GM12878 (cell line): ENCODE measurements at places on chromosomes 2 and 18.

DNA sequence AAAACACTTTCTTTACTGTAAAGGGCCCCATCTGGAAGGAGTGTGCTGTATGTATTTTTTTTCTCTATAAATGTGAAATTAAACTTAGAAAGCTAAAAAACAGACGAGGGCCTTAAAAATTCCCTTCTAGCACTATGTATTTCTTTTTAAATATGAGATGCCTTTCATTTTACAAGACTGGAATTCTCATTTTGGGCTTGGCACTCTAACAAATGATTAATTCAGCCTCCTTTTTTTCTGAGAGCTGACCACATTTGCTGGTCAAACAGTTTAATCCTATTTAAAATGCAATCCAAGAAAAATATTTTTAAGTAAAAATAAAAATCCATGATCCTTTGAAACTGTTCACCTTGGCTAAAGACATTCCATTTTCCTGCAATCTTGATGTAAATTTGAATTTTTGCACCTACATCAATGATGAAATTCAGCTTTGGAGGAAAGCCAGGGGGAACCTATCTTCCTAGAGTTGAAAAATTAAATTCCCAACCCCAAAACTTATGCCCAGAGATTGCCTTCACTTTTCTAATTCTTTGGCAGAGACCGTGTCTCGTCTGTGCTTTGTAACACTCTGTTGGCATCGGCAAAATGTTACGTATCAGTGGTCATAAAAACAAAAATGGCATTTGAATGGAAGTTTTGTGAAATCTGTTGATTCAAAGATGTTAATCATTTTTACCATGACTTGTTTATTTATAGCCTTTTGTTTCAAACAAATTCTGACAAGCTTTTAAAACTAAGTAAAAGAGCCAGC is 284.5 kb downstream of the ZNF521 start:
- H3K4me1 ChIP-seq = no peaks in the 10 kb centered on the region
- H3K4me3 ChIP-seq = no peak overlapping the region
- H3K27ac ChIP-seq = no peak overlapping the region
- H3K36me3 ChIP-seq = no peaks in the 10 kb centered on the region

DNA sequence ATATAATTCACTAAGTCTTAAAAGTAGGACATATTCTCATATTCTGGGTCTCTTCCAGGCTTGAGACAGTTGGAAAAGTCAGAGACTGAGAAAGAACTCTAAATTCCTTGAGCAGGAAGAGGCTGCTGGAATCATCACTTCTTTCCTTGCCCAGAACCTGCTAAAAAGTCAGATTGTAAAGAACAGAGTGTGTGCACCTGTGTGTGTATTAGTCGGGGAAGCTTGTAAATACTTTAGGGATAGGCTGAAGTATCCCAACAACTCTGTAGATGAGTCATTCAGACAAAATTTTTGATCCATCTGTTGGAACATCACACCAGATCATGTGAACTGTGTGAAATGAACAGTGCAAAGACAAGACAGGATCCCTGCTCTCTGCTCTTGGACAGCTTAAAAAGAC is 16.1 kb downstream of the GAREM1 start:
- no peaks in the 10 kb centered on the region for H3K4me1 ChIP-seq
- no peak for DNase-seq
- no peaks in the 10 kb centered on the region; the same call in 1 of the 2 replicates for H3K27me3 ChIP-seq
- no peak overlapping the region for H3K27ac ChIP-seq
- no peak overlapping the region for H3K4me3 ChIP-seq

DNA sequence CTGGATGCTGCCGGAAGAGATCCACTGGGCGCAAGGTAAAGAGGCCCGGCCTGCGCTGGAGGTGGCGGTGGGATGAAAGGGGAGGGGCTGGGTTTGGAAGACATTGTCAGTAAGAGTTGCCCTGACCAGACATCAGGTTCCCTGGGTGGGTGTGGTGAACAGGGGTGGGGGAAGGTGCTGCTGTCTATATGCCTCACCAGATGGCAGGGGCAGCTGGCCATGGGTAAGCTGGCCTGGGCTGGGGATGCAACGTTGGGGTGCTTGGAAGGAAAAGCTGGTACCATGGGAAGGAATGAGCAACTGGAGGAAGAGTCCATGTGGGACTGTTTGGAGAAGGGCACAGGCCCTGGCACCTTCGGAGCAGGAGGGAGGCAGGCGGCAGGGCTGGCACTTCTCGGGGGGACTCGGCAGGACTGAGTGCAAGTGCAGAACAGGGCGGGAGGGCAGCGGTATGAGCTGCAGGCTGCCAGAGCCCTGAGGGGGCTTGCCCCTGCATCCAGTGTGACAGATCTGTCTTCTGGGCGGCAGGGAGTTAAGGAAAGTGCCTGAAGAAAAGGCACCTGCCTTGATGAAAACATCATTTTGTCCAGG is 146.4 kb downstream of the DYSF start:
- H3K36me3 ChIP-seq = no peaks in the 10 kb centered on the region
- no peaks in the 10 kb centered on the region; the same call in none of the 2 replicates for H3K27me3 ChIP-seq
- peaks cover 4% of the 10 kb centered on the region for H3K4me1 ChIP-seq
- H3K4me3 ChIP-seq = no peak overlapping the region
- H3K27ac ChIP-seq = no peak overlapping the region

DNA sequence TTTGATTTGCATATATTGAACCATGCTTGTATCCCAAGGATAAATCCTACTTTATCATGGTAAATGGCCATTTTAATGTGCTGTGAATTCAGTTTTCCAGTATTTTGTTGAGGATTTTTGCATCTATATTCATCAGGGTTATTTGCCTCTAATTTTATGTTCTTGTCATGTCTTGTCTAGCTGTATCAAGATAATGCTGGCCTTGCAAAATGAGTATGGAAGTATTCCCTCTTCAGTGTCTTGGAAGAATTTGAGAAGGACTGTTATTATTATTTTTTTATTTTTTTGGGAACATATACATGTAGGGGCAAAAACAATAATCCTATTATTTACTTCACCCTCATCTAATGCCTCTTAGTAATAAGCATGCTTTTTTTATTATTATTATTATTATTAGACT is 398.0 kb upstream of the KCNH7 start:
- H3K27me3 ChIP-seq = no peaks in the 10 kb centered on the region
- DNase-seq = no peak
- no peaks in the 10 kb centered on the region for H3K4me1 ChIP-seq
- no peaks in the 10 kb centered on the region for H3K36me3 ChIP-seq

GRCh38 chr18:2002151-2002550 is 569.2 kb downstream of the METTL4 start:
- no peaks in the 10 kb centered on the region for H3K27me3 ChIP-seq
- DNase-seq = no peak
- no peaks in the 10 kb centered on the region for H3K36me3 ChIP-seq
- H3K4me3 ChIP-seq = no peak overlapping the region
- no peak overlapping the region for H3K27ac ChIP-seq

GRCh38 chr18:37175727-37176620 is 347.0 kb downstream of the KIAA1328 start:
- DNase-seq = no peak
- H3K27me3 ChIP-seq = no peaks in the 10 kb centered on the region
- no peaks in the 10 kb centered on the region for H3K36me3 ChIP-seq
- no peak overlapping the region for H3K4me3 ChIP-seq

GRCh38 chr18:8554354-8554753 is 54.9 kb upstream of the RAB12 start:
- no peak for DNase-seq
- H3K27me3 ChIP-seq = no peaks in the 10 kb centered on the region
- H3K27ac ChIP-seq = no peak overlapping the region

- no peak for DNase-seq
- H3K4me3 ChIP-seq = no peak overlapping the region
- peaks cover 15% of the 10 kb centered on the region for H3K4me1 ChIP-seq
- H3K36me3 ChIP-seq = no peaks in the 10 kb centered on the region; the same call in 1 of the 2 replicates
- no peaks in the 10 kb centered on the region for H3K27me3 ChIP-seq
These were observed 2.7 kb downstream of the PER2 start for GRCh38 chr2:238285653-238286082.

DNA sequence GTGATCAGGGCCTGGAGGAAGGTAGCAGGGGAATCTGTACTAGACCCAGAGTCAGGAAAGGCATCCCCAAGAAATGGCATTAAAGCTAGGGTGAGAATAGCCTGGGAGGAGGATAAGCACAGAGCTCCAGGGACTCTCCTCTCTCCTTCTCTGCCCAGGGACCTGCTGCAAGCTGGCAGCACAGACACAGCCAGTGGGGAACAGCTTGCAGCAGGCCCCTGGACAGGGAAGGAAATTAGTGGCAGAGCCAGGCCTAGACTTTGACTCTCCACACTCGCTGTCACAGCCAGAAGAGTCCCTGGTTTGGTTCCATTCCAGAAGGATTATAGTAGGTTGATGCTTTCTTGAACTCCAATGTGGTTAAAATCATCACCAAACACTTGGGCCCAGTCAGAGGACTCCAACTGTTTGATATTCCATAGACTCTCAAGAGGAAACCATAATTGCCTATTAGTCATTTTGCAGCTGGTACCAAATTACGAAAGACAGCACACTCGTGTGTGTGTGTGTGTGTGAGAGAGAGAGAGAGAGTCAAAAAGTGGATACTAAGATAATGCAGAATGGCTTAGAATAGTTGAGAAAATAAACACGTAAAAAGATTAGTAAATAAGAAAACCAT is 95.5 kb upstream of the ATP8B1 start:
- no peaks in the 10 kb centered on the region for H3K4me1 ChIP-seq
- no peaks in the 10 kb centered on the region for H3K36me3 ChIP-seq
- no peaks in the 10 kb centered on the region for H3K27me3 ChIP-seq
- H3K4me3 ChIP-seq = no peak overlapping the region
- DNase-seq = no peak
- no peak overlapping the region for H3K27ac ChIP-seq

DNA sequence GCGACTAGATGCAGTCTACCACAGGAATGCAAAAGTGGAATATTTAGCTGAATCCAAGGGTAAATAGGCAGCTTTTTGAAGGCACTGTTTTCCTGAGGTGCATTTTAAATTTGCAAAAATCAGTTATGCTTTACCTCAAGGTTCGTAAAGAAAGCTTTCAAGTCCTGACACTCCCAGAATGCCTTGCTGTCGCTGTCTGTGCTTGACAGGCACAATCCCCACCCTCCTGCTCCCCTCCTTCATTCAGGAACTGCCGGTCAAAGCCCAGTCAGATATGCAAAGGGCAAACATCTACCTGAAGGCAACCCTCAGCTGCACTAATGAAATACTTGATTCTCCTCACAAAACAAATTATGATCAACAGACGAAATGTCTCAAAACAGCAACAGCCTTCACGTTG is 97.4 kb upstream of the DDX18 start:
- no peak overlapping the region for H3K4me3 ChIP-seq
- H3K4me1 ChIP-seq = no peaks in the 10 kb centered on the region; the same call in 1 of the 2 replicates
- H3K27me3 ChIP-seq = no peaks in the 10 kb centered on the region
- no peaks in the 10 kb centered on the region for H3K36me3 ChIP-seq

GRCh38 chr2:231597014-231597611 is 4.4 kb downstream of the TEX44 start:
- peak; percentile 83 for DNase-seq
- H3K27me3 ChIP-seq = no peaks in the 10 kb centered on the region
- peaks cover 24% of the 10 kb centered on the region for H3K4me1 ChIP-seq
- H3K36me3 ChIP-seq = no peaks in the 10 kb centered on the region

GRCh38 chr2:241855245-241855887 is 3.3 kb downstream of the PDCD1 start:
- no peak for DNase-seq
- no peak overlapping the region for H3K27ac ChIP-seq
- no peak overlapping the region for H3K4me3 ChIP-seq

- no peaks in the 10 kb centered on the region for H3K4me1 ChIP-seq
- H3K4me3 ChIP-seq = no peak overlapping the region
- no peaks in the 10 kb centered on the region for H3K36me3 ChIP-seq
- no peak overlapping the region for H3K27ac ChIP-seq
These were observed 187.1 kb downstream of the GLI2 start for GRCh38 chr2:120922571-120923332.

GRCh38 chr2:235216901-235217300 is 265.1 kb downstream of the SH3BP4 start:
- no peaks in the 10 kb centered on the region for H3K36me3 ChIP-seq
- H3K27ac ChIP-seq = no peak overlapping the region
- no peak for DNase-seq
- no peaks in the 10 kb centered on the region for H3K4me1 ChIP-seq

- no peaks in the 10 kb centered on the region; the same call in 1 of the 2 replicates for H3K27me3 ChIP-seq
- DNase-seq = no peak
- H3K4me3 ChIP-seq = no peak overlapping the region
- no peak overlapping the region for H3K27ac ChIP-seq
- H3K36me3 ChIP-seq = no peaks in the 10 kb centered on the region
- no peaks in the 10 kb centered on the region for H3K4me1 ChIP-seq
These were observed 129.6 kb downstream of the RBMS1 start for GRCh38 chr2:160363961-160364360.

GRCh38 chr2:24903161-24904103 is 16.6 kb downstream of the ADCY3 start:
- no peaks in the 10 kb centered on the region for H3K4me1 ChIP-seq
- no peak for DNase-seq
- no peak overlapping the region for H3K4me3 ChIP-seq
- H3K27me3 ChIP-seq = no peaks in the 10 kb centered on the region
- no peak overlapping the region for H3K27ac ChIP-seq

DNA sequence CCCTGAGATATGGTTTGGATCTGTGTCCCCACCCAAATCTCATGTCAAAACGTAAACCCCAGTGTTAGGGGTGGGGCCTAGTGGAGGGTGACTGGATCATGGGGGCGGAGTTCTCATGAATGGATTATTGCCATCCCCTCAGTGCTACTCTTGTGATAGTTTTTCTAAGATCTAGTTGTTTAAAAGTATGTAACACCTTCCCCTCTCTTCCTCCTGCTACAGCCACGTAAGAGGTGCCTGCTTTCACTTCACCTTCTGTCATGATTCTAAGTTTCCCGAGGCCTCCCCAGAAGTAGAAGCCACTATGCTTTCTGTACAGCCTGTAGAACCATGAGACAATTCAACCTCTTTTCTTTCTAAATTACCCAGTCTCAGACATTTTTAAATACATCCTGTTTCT is 16.9 kb downstream of the PUM2 start:
- DNase-seq = no peak
- no peak overlapping the region for H3K4me3 ChIP-seq
- H3K27ac ChIP-seq = no peak overlapping the region
- peaks cover 12% of the 10 kb centered on the region; the same call in 1 of the 2 replicates for H3K4me1 ChIP-seq
- H3K27me3 ChIP-seq = no peaks in the 10 kb centered on the region

- H3K4me1 ChIP-seq = no peaks in the 10 kb centered on the region
- H3K27ac ChIP-seq = no peak overlapping the region; the same call in 1 of the 2 replicates
- H3K4me3 ChIP-seq = no peak overlapping the region
- no peak for DNase-seq
- no peaks in the 10 kb centered on the region for H3K36me3 ChIP-seq
These were observed 227.7 kb upstream of the STK17B start for GRCh38 chr2:196399096-196399495.

GRCh38 chr2:45928946-45929345 is 277.5 kb downstream of the PRKCE start:
- H3K27me3 ChIP-seq = no peaks in the 10 kb centered on the region
- peaks cover 12% of the 10 kb centered on the region for H3K4me1 ChIP-seq
- no peak for DNase-seq
- no peak overlapping the region for H3K27ac ChIP-seq
- peaks cover 4% of the 10 kb centered on the region; the same call in 1 of the 2 replicates for H3K36me3 ChIP-seq
- no peak overlapping the region for H3K4me3 ChIP-seq

- H3K4me3 ChIP-seq = no peak overlapping the region
- H3K27me3 ChIP-seq = no peaks in the 10 kb centered on the region
- H3K36me3 ChIP-seq = peaks cover 12% of the 10 kb centered on the region; the same call in 1 of the 2 replicates
- no peak for DNase-seq
- no peak overlapping the region for H3K27ac ChIP-seq
- H3K4me1 ChIP-seq = no peaks in the 10 kb centered on the region
These were observed 13.3 kb downstream of the MRPL44 start for GRCh38 chr2:223970343-223971128.

- no peaks in the 10 kb centered on the region for H3K36me3 ChIP-seq
- no peak overlapping the region for H3K4me3 ChIP-seq
- H3K27me3 ChIP-seq = no peaks in the 10 kb centered on the region
- DNase-seq = no peak
These were observed 181.1 kb downstream of the ZRANB3 start for GRCh38 chr2:135349941-135350340.

- no peaks in the 10 kb centered on the region for H3K4me1 ChIP-seq
- H3K36me3 ChIP-seq = no peaks in the 10 kb centered on the region
- no peaks in the 10 kb centered on the region for H3K27me3 ChIP-seq
- H3K27ac ChIP-seq = no peak overlapping the region
These were observed 241.1 kb upstream of the VWC2L start for GRCh38 chr2:214169736-214170135.
